ENCODE measurements at places on chromosomes 5 and 9.

- no peak for DNase-seq
Measured at GRCh38 chr5:55101556-55102276, 730 bp upstream of the GZMA start.

- no peak for DNase-seq
Measured at GRCh38 chr9:121661328-121661727, 9.9 kb downstream of the DAB2IP start.

DNA sequence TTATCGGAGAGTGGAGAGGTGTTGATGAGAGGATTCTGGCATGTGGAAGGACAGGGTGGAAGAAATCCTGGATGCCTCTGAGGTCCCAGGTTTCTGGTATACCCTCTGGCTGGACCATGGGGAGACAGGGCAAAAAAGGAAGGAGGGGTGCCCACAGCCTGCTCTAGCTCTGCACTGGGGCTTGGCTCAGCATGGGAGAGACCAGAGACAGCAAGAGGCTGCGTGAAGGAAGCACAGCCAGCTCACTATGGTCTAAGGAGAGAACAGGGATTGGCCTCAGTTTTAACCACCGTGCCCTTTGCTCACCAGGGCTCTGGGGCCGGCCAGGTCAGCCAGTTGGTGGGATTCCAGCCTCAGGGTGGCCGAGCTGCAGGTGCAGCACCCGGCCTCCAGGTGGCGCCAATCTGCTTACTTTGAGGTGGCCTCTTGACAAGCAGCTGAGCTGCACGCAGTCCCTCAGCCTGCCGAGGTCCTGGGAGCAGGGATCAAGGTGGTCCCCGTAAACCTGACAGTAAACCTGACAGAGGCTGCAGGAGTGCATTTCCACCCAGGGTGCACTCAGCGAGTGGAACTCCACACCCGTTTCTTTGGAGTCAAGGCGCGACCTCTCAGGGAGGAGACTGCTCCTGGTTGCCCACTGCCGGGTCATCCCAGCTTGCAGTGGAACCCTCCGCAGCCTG lies 25.0 kb upstream of the SPTLC1 start:
- DNase-seq, result peak; percentile 68

DNA sequence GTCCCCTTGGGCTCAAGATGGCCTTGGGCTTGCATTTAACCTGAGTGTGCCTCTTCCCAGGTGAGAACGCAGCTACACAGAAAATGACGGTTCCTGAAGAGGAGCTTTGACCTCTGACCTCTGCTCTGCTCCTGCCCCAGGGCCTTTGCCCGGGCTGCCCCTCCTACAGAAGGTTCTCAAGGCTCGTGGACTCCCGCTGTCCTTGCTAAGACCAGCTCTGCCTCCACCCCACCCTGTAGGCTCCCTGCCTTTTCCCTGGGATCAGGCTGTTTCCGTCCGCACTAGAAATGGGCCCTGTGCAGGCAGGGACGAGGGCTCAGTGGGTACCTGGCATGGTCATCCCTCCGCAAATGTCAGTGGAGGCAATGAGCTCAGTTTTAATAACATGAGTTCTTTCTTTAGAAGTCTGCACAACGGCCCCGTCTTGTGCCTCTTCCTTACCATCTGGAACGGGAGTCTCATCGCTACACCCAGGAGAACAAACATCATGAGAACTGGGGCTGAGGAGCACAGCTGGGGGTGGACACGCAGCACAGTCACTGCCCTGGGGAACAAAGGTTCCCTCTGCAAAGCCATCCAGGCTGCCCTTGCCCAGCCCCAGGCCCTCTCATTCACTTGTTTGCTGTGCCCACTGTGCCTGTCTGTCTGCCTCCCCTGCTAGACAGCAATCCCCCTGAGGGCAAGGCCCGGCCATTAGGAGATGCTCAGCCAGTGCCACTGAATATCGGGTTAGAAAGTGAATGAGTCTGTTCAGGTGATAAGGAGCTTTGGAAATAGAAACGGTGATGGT lies 26.7 kb upstream of the LPCAT1 start:
- no peak for DNase-seq

DNA sequence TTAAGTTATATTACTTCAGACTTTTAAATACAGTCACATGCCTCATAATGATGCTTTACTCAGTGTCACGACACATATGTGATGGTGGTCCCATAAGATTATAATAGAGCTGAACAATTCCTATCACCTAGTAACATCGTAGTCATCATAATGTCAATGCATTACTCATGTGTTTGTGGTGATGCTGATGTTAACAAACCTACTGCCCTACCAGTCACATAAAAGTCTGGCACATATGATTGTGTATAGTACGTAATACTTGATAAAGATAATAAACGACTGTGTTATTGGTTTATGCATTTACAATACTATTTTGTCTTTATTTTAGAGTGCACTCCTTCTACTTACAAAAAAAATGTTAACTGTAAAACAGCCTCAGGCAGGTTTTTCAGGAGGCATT lies 103.7 kb downstream of the PAM start:
- peak; percentile 81 for DNase-seq

DNA sequence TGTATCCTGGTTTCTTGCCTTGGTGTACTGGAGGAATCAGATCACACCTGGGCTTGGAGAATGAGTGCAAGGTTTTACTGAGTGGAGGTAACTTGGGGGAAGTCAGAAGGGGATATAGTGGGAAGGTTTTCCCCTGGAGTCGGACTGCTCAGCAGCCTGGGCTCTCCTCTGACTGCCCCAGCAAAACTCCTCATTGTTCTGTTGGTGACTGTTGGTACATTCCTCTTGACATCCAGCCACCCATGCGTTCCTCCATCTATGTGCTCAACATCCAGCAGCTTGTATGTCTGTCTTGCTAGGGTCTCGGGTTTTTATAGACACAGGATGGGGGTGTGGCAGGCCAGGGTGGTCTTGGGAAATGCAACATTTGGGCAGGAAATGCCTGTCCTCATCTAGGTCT lies 96.0 kb downstream of the ZFAND5 start:
- DNase-seq, result no peak

DNA sequence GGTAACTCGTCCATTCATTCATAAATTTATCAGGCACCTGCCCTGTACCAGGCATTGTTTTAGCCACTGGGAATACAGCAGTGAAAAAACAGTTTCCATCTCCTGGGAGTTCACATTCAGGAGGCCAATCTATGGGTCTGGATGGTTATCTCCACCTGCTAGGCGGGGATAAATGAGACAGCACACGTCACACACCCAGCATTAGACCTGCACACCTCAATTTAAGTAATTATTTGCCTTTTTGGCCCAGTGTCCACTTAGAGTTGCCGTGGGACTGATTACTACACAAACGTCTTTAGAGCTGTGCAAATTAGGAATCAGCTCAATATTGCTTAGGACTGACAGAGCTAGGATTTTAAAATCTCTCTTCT lies 46.1 kb downstream of the STK10 start:
- DNase-seq, result no peak

DNA sequence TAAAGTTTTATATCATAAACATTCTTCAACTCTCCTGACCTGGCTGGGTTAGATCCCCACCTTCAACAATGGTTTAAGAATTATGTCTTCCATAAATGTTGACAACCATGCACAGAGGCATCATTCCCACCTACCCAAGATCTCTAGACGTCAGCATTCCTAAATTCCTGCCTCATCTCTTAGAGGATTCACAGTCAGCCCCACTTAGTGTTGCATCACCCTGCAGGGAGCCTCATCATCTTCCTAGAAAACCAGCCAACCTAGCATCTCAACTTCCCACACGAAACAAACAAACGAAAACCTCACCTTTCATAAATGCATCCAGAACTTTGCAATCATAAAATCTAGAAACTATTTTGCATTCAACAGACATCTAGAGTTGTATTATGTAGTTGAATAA lies 816.1 kb upstream of the C9orf72 start:
- DNase-seq, result no peak

GRCh38 chr9:27293996-27294395 lies 3.0 kb downstream of the EQTN start:
- no peak for DNase-seq

GRCh38 chr5:28473531-28474107 lies 1435.2 kb upstream of the CDH9 start:
- DNase-seq, result peak; percentile 40

GRCh38 chr5:155332618-155333017 lies 319.1 kb downstream of the KIF4B start:
- DNase-seq, result no peak

DNA sequence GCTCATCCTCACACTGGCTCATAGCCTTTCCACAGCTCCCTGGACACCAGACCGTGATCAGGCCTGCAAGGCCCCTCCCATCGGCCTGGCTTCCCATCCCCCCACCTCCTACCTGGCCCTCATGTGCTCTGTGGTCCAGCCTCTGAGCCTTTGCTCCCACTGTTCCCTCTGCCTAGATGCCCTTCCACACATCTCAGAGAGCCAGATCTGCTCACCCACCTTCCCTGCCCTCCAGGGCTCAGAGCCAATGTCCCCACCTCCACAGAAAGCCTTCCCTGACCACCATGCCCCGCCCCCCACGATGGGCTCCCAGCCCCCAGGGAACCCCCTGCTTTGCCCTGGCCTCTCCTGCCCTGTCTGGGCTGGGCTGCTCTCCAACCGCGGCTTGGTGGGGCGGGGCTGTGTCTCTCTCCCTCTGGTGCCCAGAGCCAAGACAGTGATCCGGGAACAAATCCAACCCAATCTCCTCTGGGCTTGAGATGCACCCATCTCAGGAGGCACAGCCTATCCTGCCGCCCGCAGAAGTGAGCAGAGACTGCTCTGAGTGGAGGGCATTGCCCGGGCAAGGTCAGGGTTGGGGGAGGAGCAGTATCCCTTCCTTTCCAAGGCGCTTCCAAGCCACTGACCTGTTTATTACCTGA lies 1.6 kb downstream of the NINJ1 start:
- DNase-seq, result peak; percentile 87

- DNase-seq, result peak; percentile 69
Measured at GRCh38 chr5:167967494-167968177, 323.8 kb upstream of the WWC1 start.

DNA sequence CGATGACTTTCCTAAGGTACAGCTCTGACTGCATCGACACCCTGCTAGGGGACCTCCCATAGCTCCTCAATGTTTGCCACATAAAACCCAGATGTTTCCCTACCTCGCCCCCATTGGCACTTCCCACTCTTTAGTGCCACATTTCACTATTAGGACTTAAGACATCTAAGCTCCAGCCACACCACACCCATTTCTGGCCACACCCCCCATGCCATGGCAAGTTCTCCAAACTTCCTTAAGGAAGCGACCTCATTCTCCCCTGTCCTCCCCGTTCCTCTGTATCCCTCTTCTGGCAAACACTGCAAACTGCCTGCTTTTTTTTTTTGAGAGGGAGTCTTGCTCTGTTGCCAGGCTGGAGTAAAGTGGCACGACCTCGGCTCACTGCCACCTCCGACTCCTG lies 62.9 kb downstream of the USP20 start:
- DNase-seq, result peak; percentile 24

DNA sequence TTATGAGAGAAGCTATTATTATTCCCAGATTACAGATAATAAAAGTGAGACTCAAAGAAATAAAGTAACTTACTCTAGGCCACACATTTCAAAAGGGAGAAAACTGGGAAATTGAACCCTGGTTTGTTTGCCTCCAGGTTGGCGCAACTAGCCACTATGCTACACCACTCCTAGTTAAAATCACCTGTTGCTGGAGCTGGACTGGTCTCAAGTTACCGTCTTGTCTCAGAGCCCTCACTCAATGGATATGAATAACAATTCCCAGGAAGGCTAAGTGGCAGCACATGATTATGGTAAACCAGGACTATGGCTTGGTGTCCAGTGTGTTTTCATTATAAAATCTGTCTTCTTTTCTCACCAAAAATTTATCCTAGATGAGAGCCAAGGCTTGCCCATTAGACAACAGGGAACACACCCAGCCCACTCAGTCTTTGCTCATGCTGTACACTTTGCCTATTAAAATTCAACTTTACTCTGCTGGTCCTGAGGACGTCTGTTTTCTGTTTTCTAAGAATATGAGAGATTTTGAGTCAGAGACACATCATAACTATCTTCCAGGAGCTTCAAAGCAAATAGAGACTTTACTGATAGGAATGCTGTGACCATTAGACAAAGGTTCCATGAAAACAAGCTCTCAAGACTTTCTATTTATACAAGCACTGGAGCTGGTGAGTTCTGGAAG lies 58.1 kb downstream of the ADRB2 start:
- DNase-seq, result no peak

DNA sequence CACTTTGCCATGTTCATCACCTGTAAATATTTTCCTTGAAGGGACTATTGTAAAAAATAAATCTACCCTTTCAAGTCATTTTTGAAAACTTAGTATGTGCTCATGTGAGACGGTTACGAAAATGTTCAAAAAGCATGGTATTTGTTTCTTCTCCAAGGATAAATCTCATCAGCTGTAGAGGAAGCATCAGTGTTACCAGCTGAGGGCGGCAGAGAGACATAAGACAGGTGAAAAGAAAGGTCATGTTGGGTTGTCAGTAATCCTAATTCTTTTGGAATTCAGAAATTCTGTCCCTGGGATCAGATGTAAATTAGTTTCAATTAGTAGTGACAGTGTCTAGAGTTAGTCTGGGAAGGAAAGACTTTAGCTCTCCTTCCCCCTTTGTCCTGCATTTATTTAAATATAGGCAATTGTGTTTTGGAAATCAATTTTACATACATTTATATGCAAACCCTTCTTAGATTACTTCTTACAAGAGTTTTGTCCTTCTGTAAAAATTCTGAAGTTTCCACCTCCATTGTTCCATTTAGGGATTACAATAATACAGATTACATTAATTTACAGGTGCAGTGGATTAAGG lies 791.9 kb upstream of the CDH6 start:
- peak; percentile 26 for DNase-seq

DNA sequence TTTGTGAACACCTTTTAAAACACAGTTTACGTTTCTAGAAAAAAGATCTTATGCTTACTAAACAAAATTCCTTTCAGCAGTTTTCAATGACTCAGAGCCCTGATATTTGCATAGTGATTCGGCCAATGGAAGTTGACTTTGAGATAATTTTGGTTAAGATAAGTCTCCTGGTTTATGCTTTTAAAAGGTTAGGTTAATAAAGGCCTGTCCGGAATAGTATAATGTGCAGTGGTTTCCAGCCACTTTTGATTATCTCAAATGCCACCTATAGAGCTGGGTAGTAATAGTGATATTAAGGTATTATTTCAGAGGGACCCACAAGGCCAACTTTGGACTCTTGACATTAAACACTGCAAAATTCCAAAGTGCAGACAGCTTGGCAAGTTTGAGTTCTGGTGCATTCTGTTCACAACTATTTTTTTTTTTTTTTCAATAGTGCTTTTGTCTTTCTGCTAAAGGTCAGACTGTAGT lies 86.1 kb downstream of the F2RL2 start:
- no peak for DNase-seq

Data from M059J (cell line).